ENCODE measurements at places on chromosomes 16 and 17. TPM values are rescaled to one million over a fixed set of nuclear protein-coding genes. Genes with fewer than 3 reads are reported as not detected.

CRISPLD2 gene
- total RNA-seq, result 29.3 TPM

MILR1 gene
- total RNA-seq, result 52.5 TPM

PYDC1 gene
- total RNA-seq, result not detected

LASP1 gene
- total RNA-seq, result 65.6 TPM

CCNF gene
- 2.2 TPM for total RNA-seq

CSH2 gene
- total RNA-seq, result not detected

C16orf96 gene
- total RNA-seq, result not detected

DBNDD1 gene
- total RNA-seq, result 1.7 TPM

SOX8 gene
- total RNA-seq, result 0.33 TPM

UTS2R gene
- total RNA-seq, result not detected

CACNA1H gene
- 2.7 TPM for total RNA-seq

SLFN13 gene
- 1.7 TPM for total RNA-seq

BEAN1 gene
- 0.09 TPM for total RNA-seq

BCL6B gene
- 0.41 TPM for total RNA-seq

STAT5B gene
- 14.1 TPM for total RNA-seq

TK1 gene
- 4.3 TPM for total RNA-seq

C16orf89 gene
- 1.6 TPM for total RNA-seq

GNPTG gene
- 80.4 TPM for total RNA-seq

ABCA6 gene
- 192 TPM for total RNA-seq

LRRC37A gene
- 2.3 TPM for total RNA-seq

Measured in fibroblast of the aortic adventitia (primary cell).